ENCODE measurements at places on chromosomes 4 and X. TPM values are rescaled to one million over a fixed set of nuclear protein-coding genes. Genes with fewer than 3 reads are reported as not detected.
A peak's percentile ranks its signal among the peaks of the same experiment; 100 is the strongest.

GRCh38 chr4:151801547-151802516 lies 41.0 kb upstream of the GATB start:
- no peak for DNase-seq

Gene P2RY8
- total RNA-seq, result 0.87 TPM

DNA sequence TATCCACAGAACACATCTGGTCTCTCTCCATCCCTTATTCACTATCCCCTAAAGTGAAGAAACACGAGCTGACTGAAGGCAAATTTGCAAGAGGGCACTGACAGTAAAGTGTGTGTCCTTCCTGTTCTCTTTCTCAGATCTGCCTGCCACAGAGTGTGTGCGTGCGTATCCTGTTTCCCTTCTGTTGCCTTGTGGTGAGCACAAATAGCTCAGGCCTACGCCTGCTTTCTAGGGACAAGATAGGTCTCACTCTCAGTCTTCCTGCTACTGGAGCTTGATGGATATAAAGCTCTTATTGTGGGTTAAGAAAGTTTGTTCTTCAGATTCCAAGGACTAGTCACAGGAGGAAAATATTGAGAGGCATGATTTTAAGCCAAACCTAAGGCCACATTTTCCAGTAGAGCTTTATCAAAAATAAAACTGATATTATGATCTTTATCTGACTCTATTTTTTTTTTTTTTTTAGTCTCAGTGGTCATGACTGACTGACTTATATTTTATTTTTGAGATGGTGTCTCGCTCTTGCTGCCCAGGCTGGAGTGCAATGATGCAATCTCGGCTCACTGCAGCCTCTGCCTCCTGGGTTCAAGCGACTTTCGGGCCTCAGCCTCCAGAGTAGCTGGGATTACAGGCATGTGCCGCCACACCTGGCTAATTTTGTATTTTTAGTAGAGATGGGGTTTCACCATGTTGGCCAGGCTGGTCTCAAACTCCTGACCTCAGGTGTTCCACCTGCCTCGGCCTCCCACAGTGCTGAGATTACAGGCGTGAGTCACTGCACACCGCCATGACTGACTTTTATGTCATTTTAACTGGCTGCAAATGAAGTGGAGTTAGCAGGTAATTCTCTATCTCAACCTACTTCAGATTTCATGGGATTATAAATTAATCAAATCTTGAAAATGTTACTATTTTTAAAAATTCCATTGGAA lies 140.3 kb upstream of the SH3RF1 start:
- DNase-seq, result peak; percentile 11

Gene PABPC5
- 0.34 TPM for total RNA-seq

Gene NSUN7
- total RNA-seq, result 0.18 TPM

Gene RIPPLY1
- not detected for total RNA-seq
